ENCODE measurements at places on chromosomes 5 and 9.
A peak's percentile ranks its signal among the peaks of the same experiment; 100 is the strongest.

GRCh38 chr9:114487607-114488300, 17.5 kb downstream of the WHRN start:
- peak; percentile 51 for DNase-seq

DNA sequence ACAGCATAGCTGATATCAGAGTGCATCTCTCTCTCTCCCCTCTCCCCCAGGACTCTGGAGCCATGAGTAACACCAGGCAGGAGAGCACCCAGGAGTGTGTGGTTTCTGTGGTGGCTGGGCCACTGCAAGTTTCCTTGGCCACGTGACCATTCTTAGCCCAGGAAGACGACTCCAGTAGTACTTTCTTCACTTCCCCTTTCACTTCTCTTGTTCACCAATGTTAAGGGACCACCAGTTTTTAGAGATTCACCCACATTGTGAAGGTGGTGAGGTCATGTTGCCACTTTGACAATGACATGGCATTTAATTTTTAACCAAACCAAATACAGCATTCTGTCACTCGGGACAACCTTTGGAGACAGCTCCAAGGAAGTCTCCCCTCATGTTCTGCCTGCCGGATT, 17.9 kb upstream of the DAPK1 start:
- peak; percentile 55 for DNase-seq

DNA sequence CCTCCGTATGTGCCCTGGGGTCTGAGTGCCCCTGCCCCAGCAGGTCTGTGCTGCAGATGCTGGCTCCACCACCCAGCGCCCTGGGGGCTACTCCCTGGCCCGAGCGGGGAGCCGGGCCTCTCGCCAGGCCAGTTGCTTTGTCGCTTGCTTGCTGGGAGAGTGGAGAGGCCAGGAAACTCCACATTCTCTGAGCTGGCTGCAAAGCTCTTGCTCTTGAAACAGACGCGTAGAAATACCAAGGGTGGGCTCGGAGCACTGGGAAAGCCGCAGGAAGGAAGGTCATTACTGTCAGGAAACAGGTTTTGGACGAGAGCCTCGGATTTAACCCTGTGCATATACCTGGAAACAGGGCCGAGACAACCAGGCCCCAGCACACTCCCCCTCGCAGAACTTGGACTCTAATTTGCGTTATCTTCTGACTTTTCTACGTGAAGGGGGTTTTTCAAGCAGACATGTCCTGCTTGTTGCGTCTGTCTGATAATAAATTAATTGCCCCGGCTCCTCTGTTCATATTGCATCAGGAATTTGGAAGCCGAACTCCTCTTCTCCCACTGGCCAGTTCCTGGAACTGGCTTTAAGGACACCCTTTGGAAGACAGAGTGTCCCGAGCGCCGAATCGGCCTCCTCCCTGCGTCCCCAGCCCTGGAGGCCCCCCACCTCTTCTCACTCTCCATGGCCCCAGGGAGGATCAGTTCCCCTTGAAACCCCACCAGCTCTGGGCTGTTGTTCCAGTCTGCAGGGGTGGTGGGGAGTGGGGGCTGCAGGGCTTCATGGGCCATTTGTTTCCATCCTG, 11.2 kb downstream of the ADAMTSL2 start:
- no peak for DNase-seq

DNA sequence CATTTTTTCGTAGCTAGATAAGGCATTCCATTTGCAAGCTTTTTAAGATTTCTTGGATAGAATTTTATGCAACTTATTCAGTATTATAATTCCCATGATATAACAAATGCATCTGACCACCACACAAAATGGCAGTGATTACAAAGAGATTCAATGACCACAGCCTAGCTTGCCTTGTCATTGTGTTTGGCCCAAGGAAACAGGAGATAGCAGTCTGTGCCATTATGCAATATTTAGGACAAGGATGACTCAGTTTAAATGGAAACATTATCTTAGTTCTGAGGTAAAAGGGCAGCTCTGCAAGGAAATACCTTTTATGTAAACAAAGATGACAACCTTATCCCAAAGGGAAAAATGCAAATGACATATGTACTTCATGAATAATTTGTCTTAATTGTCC, 89.8 kb downstream of the NUDT12 start:
- no peak for DNase-seq

DNA sequence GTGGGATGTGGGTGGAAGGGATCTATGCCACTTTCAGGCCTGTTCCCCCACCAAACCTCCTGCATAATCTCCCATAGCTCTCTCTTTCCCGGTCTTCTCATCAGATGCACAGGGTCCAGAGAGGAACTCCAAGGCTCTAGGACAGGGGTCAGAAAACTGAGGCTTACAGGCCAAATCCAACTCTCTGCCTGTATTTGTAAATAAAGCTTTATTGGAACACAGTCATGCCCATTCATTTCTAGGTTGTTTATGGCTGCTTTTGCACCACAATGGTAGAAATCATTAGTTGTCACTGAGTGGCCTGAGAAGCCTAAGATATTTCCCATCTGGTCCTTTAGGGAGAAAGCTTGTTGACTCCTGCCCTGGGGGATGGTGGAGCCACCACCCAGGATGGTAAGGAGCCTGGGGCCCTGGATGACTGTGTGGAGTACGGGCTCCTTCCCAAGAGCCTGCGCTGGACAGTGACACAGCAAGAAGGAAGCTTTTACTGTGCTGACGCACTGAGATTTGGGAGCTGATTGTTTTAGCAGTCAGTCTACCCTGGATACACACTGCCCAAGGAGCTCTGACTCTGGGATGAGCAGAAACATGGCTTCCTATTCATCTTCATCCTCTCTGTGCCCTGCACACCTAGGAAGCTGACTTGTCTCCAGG, 64.0 kb upstream of the RAPGEF1 start:
- DNase-seq, result no peak

- DNase-seq, result no peak
These were observed 20.6 kb downstream of the ELL2 start for GRCh38 chr5:95940758-95941682.

DNA sequence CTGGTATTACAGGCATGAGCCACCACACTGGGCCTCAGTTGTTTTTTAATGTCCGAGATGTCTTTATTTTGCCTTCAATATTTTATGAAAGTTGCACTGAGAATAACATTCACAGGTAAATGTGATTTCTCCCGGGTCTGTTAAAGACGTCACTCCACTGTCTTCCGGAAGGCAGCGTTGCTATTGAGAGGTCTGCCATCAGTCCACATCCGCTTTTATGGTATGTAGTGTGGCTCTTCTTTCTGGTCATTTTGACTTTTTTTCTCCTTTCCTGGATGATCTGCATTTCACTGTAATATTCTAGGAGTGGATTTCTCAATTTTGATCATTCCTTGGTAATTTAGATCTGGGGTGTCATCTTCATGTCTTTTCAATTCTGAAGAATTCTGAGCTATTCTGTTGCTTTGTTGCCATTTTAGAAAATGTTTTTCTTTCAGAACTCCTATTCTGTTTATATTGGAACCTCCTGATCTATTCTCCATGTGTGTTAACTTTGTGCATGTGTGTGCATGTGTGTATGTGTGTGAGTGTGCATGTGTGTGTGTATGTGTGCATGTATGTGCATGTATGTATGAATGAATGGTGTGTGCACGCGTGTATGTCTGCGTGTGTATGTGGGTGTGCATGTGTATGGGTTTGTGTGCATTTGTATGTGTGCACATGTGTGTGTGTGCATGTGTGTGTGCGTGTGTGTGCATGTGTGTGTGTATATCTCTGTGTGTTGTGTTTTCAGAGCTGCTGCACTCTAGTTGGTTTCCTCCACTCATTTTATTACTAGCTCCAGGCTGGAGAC, 1.9 kb upstream of the LCN1 start:
- DNase-seq, result no peak

GRCh38 chr5:28576022-28576421, 1537.6 kb upstream of the CDH9 start:
- DNase-seq, result no peak
